ENCODE measurements at places on chromosomes 7 and 10. TPM values are rescaled to one million over a fixed set of nuclear protein-coding genes. Genes with fewer than 3 reads are reported as not detected.

- DNase-seq: no peak
Observed at GRCh38 chr10:125016611-125017202, 74.8 kb downstream of the ZRANB1 start.

GRCh38 chr7:84187087-84187805 lies 7.3 kb downstream of the SEMA3A start:
- no peak for DNase-seq

GRCh38 chr10:128664729-128665128 lies 538.5 kb upstream of the MKI67 start:
- DNase-seq: no peak

The CTTNBP2 gene
- not detected for total RNA-seq

DNA sequence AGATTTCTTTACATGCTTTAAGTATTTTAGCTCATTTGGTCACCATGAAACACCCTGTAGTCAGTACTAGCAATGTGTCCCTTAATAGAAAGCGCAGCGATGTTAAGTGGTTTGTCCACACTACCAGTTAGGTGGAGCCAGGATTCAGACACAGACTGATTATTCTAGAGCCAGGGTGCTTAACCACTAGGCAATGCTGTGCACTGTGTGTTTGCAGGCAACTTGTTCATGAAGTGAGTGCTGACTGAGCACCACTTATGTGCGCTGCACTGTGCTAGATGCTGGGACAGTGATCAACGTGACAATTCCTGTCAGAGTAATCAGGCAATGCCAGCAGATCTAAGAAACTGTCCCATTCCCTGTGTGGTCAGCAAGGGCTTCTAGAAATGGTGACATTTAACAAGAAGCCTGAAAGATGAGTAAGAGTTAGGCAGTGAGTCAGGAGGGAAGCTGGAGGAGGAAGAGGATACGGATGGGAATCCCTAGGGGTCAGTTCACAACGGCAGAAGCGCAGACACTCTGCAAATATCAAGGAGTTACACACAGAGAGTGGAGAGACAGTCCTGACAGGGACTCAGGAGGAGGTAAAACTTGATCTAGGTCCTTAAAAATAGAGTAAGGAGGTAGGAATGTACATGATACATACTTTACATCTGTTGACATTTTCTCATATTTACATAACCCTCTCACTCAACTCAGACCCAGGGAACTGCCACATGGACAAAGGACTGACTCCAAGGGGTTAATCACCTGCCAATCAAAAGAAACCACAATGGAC lies 69.7 kb upstream of the EGR2 start:
- DNase-seq: no peak
